Panc1 (cell line): ENCODE measurements at places on chromosomes 2 and 18. TPM values are rescaled to one million over a fixed set of nuclear protein-coding genes. Genes with fewer than 3 reads are reported as not detected.

DNA sequence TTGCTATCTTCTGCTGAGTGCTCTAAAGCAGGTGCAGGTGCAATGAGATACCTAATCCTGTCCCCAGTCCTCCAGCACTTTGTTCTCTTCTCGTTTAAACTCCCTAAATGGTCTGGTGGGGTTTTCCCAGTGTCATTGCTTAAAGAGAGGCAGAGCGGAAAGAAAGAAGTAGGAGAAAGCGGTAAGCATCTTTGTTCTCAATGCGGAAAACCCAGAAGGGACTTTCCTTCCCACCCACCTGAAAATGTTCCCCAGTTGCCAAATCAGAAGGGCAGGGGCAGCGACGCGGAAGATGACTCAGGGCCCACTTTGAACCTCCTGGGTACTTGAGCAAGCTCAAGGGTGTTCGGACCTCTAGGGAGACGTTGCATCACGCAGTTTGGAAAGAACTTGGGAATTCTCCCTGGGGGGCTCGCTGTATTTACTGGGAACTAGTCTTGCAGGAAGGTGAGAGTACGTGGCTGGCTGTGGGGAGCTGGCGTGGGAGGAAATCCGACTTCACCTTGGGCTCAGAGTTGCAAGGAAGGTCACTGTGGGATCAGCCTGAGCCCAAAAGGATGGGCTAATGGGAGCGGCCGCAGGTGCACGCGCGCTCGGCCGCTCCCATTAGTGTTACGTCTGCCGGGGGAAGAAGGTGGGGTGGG is 589 bp upstream of the SGPP2 start:
- no peak for DNase-seq

GRCh38 chr2:219406861-219407230 is 11.3 kb upstream of the DES start:
- no peak for DNase-seq

DNA sequence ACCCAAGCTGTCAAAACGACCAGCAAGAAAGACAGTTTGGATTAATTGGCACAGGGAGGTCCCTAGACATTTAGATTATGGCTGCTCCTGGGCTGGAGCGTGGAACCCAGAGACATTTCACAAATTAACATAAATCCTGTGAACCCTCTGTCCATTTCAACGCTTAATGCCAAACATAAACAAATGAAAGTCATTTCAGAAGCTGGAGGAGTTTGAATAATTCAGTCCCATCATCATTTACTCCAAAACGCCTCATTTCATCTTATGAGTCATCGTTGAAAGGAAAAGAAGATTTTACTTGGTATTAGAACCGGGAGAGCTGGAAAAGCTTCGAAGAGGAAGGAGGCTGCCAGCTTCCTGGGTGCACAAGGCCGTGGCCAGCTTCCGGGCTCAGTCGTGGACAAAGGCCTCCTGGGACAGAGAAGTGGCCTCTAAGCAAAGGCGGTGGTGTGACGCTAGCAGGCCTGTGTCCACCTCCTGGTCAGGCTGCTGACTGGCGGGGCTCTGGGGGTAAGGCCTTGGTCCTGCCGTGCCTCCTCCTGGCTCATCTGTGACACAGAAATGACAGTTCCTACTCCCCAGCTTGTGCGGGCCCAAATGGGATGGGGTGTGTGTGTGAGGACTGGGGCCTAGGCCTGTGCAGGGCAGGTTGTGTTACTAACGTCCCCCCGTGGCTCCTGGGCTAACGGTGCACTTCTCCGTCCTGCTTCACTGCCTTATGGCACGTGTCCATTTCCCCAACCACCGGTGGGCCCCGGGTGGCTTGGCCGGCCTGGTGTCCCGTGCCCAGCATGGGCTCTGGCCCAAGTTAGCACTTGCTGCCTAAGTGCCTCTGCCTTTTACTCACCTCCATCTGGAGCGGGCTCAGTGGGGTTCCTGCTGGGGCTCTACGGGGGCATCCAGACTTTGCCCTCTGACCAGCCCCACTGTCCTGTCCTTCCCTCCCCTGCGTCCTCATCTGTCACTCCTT is 71.6 kb downstream of the RRM2 start:
- no peak for DNase-seq

GRCh38 chr18:49226243-49227000 is 234.0 kb downstream of the DYM start:
- no peak for DNase-seq

DNA sequence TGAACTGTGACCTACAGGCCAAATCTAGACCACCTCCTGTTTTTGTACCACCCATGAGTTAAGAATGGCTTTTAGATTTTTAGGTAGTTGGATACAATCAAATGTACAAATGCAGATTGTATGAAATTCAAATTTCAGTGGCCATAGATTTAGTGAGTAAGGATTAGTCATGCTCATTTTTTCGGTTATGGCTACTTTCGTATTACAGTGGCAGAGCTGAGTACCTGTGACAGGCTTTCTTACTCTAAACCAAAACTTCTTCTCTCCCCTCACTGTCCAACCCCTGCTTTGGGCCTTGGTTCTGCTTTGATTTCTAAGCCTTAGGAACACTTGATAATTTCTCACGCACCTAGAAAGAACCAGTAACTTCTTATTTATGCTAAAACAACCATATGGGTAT is 82.1 kb downstream of the CDC42EP3 start:
- no peak for DNase-seq

DNA sequence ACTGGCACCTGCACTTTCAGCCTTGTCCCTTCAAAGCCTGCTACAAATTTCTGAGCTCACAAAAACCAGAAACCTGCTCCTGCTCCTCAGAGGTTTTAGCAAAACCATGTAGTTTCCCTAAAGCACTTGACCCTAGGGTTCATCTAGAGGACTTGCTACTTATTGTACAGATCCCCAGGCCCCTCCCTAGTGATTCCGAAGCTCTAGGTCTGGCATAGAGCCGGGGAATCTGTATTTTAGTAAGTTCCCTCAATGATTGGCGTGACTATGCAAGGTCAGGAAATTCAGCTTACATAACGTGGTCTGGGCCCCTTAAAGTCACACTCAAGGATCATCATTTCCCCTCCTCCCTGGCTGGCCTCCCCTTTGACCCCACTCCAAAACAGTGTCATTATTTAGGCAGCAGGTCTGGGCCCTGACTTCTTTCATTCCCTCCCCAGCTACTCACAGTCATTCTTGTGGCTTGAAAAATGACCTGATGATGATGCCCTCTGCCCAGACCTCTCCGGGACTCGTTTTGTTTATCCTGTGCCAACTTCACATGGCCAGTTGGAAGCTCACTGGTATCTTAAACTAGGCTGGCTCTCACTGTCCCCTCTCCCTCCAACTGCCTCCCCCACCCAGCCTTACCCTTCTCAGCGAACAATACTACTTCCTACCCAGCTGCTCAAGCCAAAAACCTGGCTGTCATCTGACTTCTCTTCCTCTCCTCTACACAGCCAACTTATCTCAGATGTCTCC is 36.0 kb downstream of the WDFY1 start:
- no peak for DNase-seq

DNA sequence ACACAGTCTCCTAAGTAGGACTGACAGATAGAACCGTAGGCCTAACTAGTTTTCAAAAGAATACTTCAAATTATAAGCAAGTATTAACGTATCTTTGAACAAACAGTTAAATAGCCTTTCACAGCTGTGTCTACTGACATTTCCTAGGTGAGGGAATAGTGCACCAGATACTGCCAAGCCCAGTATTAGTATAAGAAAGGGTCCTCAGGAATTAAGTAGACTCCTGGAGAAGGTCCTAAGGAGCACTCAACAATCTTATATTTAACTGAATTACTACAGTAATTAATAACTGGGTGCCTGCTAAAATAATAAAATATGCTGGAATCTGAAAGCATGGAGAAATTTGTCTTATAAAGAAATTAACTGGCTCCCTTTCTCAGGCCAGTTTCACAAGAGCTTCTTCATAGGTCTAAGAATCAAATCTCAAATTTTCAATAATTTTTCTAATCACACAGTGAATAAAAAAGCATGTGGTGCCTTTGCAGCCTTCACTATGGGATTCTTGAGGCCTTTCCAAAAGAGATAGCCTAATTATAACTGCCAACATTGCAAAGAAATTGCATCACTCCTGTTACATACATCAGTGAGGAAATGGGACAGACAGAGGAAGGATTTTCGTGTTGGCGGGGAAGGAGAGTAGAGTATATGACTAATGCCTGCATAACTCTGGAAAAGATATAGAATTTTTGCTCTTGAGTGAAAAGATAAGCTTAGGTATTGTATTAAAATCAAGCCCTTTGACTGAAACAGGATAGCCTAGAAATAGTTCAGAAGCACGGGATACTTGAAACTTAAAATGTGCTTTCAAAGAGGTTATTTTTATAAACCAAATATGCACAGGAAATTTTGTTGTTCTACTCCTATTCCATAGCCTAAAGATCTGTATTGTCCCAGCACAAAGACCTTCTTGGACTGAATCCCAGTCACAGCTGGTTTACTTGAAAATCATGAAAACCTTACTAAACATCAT is 228.6 kb upstream of the STK17B start:
- DNase-seq = peak; percentile 52

DNA sequence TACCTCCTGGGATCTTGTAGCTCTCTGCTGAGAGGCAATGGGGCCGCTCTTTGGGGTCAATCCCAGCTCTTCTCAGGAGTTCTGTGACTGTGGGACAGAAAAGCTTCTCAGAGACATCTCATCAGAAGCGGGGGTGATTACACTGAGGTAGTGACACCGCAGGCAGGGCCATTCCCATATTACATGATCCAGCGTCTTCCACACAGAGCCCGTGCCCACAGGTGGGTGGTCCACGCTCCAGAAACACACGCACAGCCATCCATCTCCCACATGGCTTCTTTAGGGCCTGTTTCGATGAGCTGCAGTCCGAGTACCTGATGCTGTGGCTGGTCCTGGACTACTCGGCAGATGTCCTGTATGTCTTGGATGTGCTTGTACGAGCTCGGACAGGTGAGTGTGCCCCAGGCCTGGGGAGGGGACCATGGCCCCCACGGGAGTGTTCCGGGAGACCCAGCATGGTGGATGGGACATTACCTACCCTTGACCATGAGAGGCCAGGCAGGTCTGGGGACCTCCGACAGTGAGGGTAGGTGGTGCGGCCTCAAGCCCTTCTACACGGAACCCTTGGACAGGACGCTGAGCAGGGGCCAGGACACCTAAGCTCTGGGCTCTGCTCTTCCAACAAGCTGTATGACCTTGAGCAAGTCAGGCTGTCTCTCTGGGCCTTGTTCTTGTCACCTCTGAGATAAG is 45.5 kb downstream of the CNGA3 start:
- DNase-seq = no peak

DNA sequence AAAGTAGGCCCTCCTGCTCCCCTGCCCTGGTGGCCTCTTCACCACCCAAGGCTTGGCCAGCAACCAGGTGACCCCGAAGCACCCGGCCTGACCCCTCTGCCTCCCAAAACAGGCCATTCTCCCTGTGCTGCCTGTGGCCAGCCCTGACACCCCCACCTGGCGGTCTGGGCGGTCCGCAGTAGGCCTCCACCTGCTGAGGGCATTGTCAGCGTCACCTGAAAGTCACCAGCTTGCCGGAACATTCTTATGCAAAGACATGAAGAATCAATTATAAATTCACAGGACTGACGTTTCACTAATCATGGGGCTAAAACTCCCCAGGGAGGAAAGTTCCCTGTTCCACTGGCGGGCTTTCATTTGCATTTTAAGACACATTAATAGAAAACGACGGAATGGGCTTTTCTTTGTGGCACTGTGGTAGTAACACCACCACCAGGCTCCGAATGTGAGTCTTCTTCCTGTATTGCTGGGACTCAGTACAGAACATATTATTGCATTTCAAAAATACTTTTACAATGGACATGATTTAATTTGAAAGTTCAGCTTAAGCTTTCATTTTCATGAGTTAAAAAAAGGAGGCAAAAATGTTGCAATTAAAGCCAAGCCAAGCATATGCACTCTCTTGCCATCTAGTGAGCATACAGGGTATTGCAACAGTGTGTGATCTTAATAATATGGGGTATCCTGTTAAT is 57.4 kb downstream of the ADI1 start:
- peak; percentile 33 for DNase-seq

DNA sequence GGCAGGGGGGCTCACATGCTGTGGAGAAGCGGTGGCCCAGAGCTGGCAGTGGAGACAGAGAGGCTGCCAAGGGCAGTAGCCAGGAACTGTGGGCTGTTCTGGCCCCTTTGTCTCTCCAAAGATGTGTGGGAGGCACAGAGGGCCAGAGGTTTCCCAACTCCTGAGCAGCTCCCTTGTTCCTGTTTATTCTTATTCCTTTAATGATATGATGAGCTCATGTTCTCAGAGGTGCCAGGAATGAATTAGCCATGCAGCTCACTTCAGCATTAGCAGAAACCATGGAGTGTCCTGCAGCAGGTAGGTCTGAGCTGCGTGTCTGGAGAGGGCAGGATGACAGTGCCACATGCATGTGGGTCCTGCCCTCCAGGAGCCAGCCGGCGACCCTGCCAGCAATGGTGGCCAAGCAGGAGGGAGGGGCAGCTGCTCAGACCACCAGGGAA is 77.9 kb upstream of the FZD7 start:
- DNase-seq = no peak

DNA sequence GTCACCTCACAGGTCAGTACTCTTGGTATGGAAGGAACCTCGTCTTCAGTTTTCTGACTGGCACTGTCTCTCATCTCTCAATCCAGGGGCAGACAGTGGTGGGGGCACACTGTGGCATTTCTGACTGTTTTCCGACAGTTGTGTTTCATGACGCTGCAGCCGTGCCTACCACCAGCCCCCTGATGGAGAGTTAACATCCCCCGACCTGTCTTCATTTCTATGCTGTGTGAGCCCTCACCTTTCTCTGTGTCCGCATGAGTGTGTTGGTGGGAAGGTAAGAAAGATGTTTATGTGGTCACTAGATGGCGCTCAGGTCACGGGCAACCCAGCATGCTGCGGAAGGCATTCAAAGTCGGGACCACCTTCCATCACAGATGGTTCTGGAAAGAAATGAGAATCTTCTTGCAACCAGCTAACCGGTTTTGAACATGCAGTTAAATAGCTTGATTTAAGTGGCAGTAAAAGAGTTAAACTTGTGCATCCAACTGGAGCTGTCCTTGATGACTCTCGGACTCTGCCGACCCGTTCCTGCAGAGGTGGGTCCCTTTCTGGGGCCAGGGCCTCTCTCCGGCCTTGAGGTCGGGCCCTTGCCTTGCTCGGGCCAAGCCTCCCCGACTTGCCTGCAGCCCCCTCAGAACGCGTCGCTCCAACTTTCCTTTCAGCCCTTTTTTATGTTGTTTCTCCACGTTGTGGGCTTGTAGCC is 92.4 kb downstream of the DYSF start:
- DNase-seq = peak; percentile 30

GRCh38 chr2:223180463-223180862 is 128.5 kb downstream of the KCNE4 start:
- no peak for DNase-seq

- DNase-seq = no peak
Observed at GRCh38 chr18:77658751-77659448, 409.3 kb downstream of the GALR1 start.

The SCYGR4 gene
- total RNA-seq = not detected

The CCBE1 gene
- total RNA-seq = 0.13 TPM

The NRP2 gene
- 6.7 TPM for total RNA-seq

The LONRF2 gene
- total RNA-seq = 12.9 TPM

The GKN2 gene
- not detected for total RNA-seq
